ENCODE measurements at places on chromosomes 2 and 18.

DNA sequence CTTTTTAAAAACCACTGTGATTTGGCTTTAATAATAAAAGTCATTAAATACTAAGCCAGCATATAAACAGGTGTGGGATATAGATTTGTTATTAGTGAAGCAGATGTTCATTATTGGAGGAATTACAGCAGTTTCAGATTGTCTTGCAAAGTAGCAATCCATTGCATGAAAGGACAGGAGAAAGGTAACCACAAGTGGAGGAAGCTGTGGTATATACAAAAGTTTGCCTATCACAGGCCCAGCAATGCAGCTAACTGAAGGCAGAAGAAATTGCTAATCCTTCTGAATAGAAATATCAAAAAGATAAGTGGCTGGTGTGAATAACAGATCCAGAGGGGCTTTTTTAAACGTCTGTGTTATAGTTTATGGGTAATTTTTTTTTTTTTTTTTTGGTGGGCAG, 199.4 kb downstream of the ZNF385B start:
- DNase-seq, result no peak

DNA sequence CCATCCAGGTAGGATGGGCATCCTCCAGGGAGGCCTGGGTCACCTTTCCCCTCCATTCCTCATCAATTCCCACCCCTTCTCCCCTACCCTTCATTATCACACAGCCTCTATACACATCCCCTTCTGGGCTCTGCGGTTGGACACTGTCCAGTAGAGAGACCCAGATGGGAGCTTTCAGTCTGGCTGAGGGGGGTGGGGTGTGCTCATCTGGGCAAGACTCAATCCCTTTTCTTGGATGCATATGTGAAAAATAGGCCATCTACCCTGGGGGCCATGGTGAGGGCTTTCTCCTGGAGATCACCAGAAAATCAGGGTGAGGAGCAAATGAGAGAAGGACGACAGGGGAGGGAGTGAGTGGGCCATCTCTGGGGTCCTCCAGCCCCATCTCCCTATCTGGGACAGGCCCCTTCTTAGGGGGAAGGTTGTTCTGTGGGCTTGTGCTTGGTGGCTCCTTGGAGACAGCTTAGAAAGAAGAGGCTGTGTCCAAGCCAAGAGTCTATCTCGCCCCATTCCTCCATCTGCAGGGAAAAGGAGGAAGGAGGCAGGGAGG, 160.1 kb downstream of the DYSF start:
- DNase-seq, result no peak

DNA sequence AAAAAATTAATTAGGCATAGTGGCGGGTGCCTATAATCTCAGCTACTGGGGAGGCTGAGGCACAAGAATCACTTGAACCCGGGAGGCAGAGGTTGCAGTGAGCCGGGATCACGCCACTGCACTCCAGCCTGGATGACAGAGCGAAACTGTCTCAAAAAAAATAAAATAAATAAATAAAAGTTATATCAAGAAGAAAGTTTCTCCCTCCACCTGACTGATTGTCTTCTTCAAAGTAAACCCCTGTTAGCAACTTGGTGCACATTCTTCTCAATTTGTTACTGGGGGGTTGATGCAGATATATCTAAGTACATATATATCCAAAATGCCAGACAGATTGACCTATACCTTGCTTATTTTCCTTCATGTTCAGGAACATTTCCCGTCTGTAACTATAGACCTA, 5.2 kb upstream of the MYCN start:
- no peak for DNase-seq

DNA sequence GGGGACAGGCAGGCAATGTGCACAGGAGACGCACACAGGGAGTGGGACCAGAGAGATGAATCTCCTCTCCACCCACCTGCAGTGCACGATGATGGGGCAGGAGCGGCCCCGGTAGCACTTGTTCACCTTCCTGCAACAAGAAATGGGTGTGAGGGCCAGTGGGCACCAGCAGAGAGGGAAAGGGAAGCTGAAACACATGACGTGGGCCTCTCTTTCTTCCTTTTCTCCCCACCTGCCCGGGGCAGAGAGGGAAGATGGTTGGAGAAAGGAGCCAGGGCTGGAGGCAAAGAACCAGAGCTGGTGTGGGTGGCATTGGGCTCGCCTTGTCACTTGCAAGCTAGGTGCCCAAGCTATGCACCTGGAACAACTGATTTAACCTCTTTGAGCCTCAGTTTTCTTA, 12.2 kb downstream of the DNAJB2 start:
- no peak for DNase-seq

- no peak for DNase-seq
Observed at GRCh38 chr2:216796115-216796840, 63.6 kb downstream of the TNP1 start.

DNA sequence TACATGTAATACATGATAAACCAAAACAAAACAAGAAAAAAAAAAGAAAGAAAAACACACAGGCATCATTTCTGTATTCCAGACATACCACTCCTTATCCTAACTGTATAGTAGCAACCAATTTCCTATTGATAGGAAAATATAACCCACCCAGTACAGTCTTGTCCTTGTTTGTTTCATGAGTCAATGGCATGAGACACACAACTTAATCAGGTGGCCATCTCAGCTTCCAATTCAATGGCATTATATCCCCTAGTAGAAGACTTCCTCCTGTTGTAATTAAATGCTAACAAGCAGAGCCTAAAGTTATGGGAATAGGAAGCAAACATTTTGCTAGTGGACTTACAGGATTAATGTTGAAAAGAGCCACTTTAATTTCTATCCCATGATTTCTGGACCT, 121.0 kb upstream of the NOL4 start:
- DNase-seq, result no peak

- no peak for DNase-seq
Observed at GRCh38 chr2:10346929-10347561, 44.3 kb downstream of the HPCAL1 start.

- DNase-seq, result no peak
Observed at GRCh38 chr2:65364986-65365733, 67.2 kb downstream of the SPRED2 start.

All from NCI-H446 treated with DMSO at 0.1 percent for 48 hours (cell line).